ENCODE measurements at places on chromosomes 2 and 18. TPM values are rescaled to one million over a fixed set of nuclear protein-coding genes. Genes with fewer than 3 reads are reported as not detected.

GRCh38 chr2:108324531-108325255, 36.0 kb downstream of the SULT1C2 start:
- H3K4me3 ChIP-seq, result no peak overlapping the region
- no peaks in the 10 kb centered on the region for H3K4me1 ChIP-seq
- no peaks in the 10 kb centered on the region for H3K36me3 ChIP-seq
- H3K27me3 ChIP-seq, result no peaks in the 10 kb centered on the region

The GAL3ST2 gene
- total RNA-seq, result 0.31 TPM

The DSC3 gene
- 0.46 TPM for total RNA-seq

DNA sequence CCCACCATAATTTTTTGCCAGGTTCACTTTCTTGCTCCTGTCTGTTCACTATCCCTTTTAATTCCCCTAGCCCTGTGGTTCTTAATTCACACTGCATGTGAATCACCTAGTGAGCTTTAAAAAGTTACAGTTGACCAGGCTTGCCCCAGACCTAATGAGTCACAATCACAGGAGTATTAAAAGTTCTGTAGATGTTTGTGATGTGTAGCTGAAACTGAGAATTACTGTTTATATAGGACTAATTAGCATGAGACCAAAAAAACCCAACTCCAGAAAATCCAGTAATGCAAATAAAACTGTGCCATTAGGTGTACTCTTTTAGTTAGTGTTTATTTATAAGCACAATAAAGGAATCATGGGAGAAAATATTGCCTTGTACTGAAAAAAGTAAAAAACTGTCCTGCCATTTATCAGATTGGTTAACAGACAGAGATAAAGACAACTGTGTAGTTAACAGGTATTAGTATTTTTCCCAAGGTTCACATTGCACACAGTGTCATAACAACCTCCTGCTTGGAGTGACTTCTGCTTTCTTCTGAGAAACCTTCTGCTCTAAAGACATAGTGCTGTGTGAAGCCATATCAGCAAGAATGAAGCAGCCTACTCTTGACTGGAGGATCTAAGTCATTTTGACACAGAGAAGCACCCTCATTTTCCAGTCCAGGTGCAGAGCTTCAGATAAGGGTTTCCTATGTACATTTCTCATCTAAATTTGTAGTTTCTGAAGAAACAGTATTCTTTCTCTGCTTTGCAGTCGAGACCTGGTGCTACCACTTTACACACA, 39.0 kb downstream of the VAPA start:
- peaks cover 17% of the 10 kb centered on the region for H3K36me3 ChIP-seq
- no peak overlapping the region for H3K4me3 ChIP-seq
- no peaks in the 10 kb centered on the region for H3K27me3 ChIP-seq
- H3K4me1 ChIP-seq, result peaks cover 4% of the 10 kb centered on the region

DNA sequence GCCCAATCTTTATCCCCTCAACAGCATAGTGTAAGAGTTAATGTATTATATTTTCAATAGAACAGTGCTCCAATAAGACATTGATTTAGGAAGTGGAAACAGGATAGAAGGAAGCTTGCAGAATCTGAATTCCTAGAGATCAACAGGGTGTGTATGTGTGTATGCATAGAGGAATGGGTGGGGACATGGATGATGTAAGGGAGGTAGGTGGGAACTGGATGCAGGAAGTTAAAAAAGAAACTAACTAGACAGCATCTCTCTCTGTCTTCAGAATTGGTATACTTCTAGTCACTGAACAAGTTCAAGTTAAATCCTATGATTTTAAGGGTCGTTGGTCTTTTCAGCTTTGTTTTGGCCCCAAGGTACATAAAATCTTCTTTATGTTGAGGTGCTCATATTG, 196.6 kb downstream of the PMAIP1 start:
- no peak for DNase-seq
- H3K36me3 ChIP-seq, result no peaks in the 10 kb centered on the region
- no peak overlapping the region for H3K27ac ChIP-seq
- no peaks in the 10 kb centered on the region for H3K4me1 ChIP-seq
- H3K4me3 ChIP-seq, result no peak overlapping the region

GRCh38 chr2:159484532-159484931, 131.8 kb downstream of the BAZ2B start:
- no peak for DNase-seq
- H3K27me3 ChIP-seq, result no peaks in the 10 kb centered on the region
- H3K36me3 ChIP-seq, result peaks cover 6% of the 10 kb centered on the region
- no peak overlapping the region for H3K27ac ChIP-seq

DNA sequence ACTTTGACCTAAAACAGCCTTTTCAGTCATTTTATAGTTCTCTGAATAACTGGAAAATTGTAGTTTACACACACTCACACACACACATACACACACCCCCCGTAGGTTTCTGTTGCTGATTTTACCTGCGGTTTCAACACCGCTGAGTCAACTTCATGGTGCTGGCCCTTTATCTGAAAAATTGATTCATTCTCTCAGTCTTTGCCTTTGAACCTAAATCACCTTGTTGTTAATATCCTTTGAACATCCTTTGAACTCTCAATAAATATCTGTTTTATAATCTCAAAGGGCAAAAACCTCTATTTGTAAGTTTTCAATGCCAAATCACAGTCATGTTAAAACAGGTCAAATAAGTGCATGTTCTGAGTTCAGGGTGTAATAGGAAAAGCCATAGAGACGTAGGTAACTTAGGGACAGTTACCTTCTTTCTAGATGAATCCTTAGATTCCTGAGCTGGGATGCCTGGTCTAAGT, 109.0 kb upstream of the BZW1 start:
- H3K4me3 ChIP-seq, result no peak overlapping the region
- H3K36me3 ChIP-seq, result no peaks in the 10 kb centered on the region
- peaks cover 22% of the 10 kb centered on the region for H3K4me1 ChIP-seq
- H3K27ac ChIP-seq, result no peak overlapping the region
- peaks cover 10% of the 10 kb centered on the region for H3K27me3 ChIP-seq
- peak; percentile 42 for DNase-seq

- H3K27ac ChIP-seq, result no peak overlapping the region
- no peaks in the 10 kb centered on the region for H3K27me3 ChIP-seq
- H3K4me1 ChIP-seq, result peaks cover 67% of the 10 kb centered on the region
- no peak overlapping the region for H3K4me3 ChIP-seq
- DNase-seq, result no peak
These were observed 55.5 kb downstream of the MAP4K4 start for GRCh38 chr2:101752716-101753616.

The TEX44 gene
- total RNA-seq, result not detected

- no peak overlapping the region for H3K4me3 ChIP-seq
- no peak for DNase-seq
- no peaks in the 10 kb centered on the region for H3K27me3 ChIP-seq
- H3K36me3 ChIP-seq, result no peaks in the 10 kb centered on the region
These were observed 145.9 kb downstream of the PIK3C3 start for GRCh38 chr18:42100911-42101310.

GRCh38 chr18:34990597-34990996, 50.6 kb upstream of the MAPRE2 start:
- H3K27ac ChIP-seq, result no peak overlapping the region
- no peaks in the 10 kb centered on the region for H3K27me3 ChIP-seq
- peaks cover 6% of the 10 kb centered on the region for H3K4me1 ChIP-seq
- H3K36me3 ChIP-seq, result no peaks in the 10 kb centered on the region
- no peak overlapping the region for H3K4me3 ChIP-seq

GRCh38 chr2:43612944-43613343, 17.1 kb upstream of the THADA start:
- H3K4me3 ChIP-seq, result no peak overlapping the region
- no peaks in the 10 kb centered on the region for H3K4me1 ChIP-seq
- no peaks in the 10 kb centered on the region for H3K36me3 ChIP-seq
- no peak for DNase-seq

The GAD1 gene
- total RNA-seq, result 1.0 TPM

GRCh38 chr18:76354348-76354747, 140.7 kb downstream of the ZNF516 start:
- H3K27ac ChIP-seq, result no peak overlapping the region
- peaks cover 2% of the 10 kb centered on the region for H3K4me1 ChIP-seq
- peaks cover 2% of the 10 kb centered on the region for H3K27me3 ChIP-seq

The CHRND gene
- total RNA-seq, result not detected

The SKOR2 gene
- not detected for total RNA-seq

DNA sequence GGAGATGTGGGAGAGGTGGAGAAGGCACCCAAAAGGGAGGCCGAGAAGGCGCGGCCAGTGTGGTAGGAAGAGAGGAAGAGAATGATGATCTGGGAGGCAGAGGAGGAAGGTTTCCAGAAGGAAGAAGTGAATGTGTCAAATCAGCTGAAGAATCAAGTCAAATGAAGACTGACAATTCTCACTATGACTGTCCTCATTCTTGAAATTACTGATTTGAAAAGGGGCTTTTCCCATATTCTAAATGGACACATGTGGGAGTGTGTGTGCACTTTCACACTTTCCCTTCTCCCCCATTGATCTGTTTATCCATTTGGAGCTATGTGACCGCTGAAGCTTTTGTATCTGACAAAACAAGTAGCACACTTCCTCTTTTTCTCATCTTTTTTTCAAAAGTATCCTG, 6.1 kb downstream of the AFF3 start:
- H3K27ac ChIP-seq, result no peak overlapping the region
- H3K4me1 ChIP-seq, result peaks cover 30% of the 10 kb centered on the region
- peak; percentile 5 for DNase-seq
- H3K27me3 ChIP-seq, result peaks cover 6% of the 10 kb centered on the region
- H3K4me3 ChIP-seq, result no peak overlapping the region
- H3K36me3 ChIP-seq, result peaks cover 2% of the 10 kb centered on the region

The DPP4 gene
- total RNA-seq, result 22.4 TPM

- peak; percentile 4 for DNase-seq
- H3K4me3 ChIP-seq, result no peak overlapping the region
- peaks cover 15% of the 10 kb centered on the region for H3K4me1 ChIP-seq
- H3K36me3 ChIP-seq, result no peaks in the 10 kb centered on the region
- no peaks in the 10 kb centered on the region for H3K27me3 ChIP-seq
- peak overlapping the region; percentile 34 for H3K27ac ChIP-seq
These were observed 10.3 kb upstream of the PAPOLG start for GRCh38 chr2:60745761-60746160.

The CENPA gene
- 34.4 TPM for total RNA-seq

- no peaks in the 10 kb centered on the region for H3K36me3 ChIP-seq
- H3K4me3 ChIP-seq, result no peak overlapping the region
- DNase-seq, result no peak
- H3K27me3 ChIP-seq, result peaks cover 32% of the 10 kb centered on the region
These were observed 117.6 kb downstream of the FAM124B start for GRCh38 chr2:224284134-224284946.

DNA sequence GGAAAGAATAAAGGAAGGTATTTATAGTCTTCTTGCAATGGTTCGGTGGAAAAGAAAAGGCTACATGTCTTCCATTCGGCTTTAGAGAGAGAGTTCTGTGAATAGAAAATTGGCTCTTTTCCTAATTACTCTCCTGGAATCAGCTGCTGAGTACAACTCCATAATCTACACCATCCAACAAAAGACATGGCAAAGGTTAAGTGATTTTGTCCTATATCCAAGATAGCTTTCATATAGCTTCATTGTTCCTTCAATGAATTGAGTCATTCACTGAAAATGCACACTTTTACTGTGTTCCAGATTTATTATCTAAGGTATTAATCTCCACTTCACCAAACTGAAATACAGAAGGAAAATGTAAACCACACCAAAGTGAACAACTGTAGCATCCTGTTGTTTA, 514.5 kb downstream of the LRRTM4 start:
- H3K27me3 ChIP-seq, result no peaks in the 10 kb centered on the region
- H3K4me3 ChIP-seq, result no peak overlapping the region
- H3K36me3 ChIP-seq, result no peaks in the 10 kb centered on the region
- no peak for DNase-seq

DNA sequence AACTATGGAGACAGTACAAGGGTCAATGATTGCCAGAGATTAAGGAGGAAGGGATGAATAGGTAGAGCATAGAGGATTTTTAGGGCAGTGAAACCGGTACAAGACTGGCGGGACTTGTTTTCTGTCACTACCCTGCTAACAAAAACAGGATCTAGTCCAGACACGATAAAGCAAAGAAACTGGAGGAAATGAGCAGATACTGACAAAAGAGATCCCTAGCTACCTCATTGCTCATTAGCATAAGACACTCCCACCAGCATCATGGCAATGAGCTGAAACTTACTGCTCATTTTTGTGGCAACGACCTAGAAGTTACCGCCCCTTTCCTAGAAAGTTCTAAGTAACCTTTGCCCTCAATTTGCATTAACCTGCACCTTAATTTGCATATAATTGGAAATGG, 131.2 kb downstream of the ETAA1 start:
- no peak overlapping the region for H3K4me3 ChIP-seq
- no peaks in the 10 kb centered on the region for H3K36me3 ChIP-seq
- DNase-seq, result no peak
- peaks cover 4% of the 10 kb centered on the region for H3K27me3 ChIP-seq
- H3K4me1 ChIP-seq, result no peaks in the 10 kb centered on the region

The GPBAR1 gene
- 0.24 TPM for total RNA-seq

DNA sequence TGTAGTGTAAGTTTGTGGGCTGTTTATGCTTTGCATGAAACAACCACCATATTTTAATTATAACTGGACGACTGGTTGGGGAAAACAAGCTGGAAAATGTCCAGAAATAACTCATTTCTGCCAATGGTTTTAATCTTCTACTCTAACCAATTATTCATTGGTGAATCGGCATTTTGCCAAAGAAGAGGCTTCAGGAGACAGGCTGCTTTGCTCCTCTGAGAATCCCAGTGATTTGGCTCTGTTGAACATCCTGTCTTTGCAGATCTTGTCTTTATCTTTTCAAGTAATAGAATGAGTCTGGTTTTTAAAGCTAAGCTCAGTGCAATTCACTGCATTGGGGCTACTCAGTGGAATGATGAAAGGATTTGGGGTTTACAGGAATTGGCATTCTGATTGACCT, 109.6 kb downstream of the APOB start:
- no peak for DNase-seq
- no peaks in the 10 kb centered on the region for H3K4me1 ChIP-seq
- no peak overlapping the region for H3K27ac ChIP-seq
- no peaks in the 10 kb centered on the region for H3K36me3 ChIP-seq
- peaks cover 5% of the 10 kb centered on the region for H3K27me3 ChIP-seq

GRCh38 chr2:1793868-1794445, 49.6 kb upstream of the PXDN start:
- H3K27ac ChIP-seq, result no peak overlapping the region
- no peaks in the 10 kb centered on the region for H3K36me3 ChIP-seq
- no peaks in the 10 kb centered on the region for H3K27me3 ChIP-seq

The UGT1A6 gene
- total RNA-seq, result not detected

DNA sequence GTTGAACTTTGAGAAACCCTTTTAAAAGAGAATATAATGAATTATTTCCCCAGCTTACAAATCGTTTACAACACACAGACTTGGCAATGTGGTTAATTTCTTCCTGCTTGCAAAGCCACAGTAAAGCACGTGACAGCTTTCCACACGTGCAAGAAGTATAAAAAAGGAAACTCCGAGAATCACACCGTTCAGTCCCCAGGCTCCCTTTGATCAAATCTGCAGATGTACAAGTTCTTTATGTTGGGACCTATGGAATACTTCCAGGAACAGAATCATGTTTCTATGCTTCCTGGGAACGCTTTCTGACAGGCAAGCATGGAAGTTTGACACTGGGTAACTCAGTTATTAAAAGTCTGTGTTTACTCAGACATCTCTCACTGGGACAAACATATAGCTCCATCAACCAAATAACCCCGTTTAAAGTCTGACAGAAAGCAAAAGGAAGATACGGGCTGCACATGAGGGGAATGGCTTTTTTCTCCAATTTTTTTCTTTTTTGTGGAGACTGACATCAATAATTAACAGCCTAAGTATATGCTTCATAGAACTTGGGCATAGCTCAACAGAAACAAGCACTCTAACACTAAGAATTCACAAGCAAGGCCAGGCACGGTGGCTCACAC, 134.8 kb downstream of the EIPR1 start:
- H3K27ac ChIP-seq, result peak overlapping the region; percentile 45
- peaks cover 24% of the 10 kb centered on the region for H3K4me1 ChIP-seq
- DNase-seq, result peak; percentile 22
- peak overlapping the region; percentile 2 for H3K4me3 ChIP-seq
- no peaks in the 10 kb centered on the region for H3K27me3 ChIP-seq
- peaks cover 30% of the 10 kb centered on the region for H3K36me3 ChIP-seq

The AAK1 gene
- total RNA-seq, result 85.4 TPM
